ENCODE measurements at places on chromosomes 16 and 17.

- DNase-seq: no peak
Measured at GRCh38 chr17:41008811-41009210, at the start of gene KRTAP3-1. TSS of gene KRTAP3-1 (minus strand) at chr17:41009128. CDS start at chr17:41009074, 54 bp downstream.

GRCh38 chr17:63535640-63536039 is 12.5 kb downstream of the KCNH6 start:
- DNase-seq: no peak

GRCh38 chr17:57357830-57358430 is 101.6 kb downstream of the MSI2 start:
- DNase-seq: no peak

GRCh38 chr16:11402745-11403533 is 57.7 kb downstream of the RMI2 start:
- DNase-seq: no peak

GRCh38 chr17:27811961-27812360 is 11.6 kb upstream of the NOS2 start:
- DNase-seq: no peak

DNA sequence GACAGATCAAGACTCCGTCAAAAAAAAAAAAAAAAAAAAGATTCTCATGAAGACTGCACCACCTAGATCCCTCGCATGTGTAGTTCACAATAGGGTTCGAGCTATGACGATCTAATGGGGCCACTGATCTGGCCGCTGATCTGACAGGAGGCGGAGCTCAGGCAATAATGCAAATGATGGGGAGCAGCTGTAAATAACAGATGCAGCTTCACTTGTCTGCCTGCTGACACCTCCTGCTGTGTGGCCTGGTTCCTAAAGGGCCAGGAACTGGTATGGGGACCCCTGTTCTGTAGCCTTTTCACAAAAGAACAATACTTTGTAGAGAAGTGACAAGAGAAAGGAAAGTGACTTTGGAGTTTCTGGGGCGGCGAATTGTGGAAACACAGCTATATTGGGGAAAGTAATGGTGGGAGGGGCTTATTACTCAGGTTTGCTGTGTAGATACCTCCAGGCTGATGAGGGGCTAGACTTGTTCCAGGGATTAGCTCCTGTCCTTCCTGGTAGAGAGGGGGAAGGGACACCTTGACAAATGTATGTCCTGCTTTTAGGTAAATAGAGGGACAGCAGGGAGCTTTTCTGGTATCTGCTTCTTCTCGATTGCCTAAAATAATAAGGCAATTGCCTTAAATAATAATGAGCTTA is 57.1 kb downstream of the HAPSTR1 start:
- DNase-seq: no peak

GRCh38 chr17:27319541-27320221 is 25.8 kb downstream of the WSB1 start:
- no peak for DNase-seq

DNA sequence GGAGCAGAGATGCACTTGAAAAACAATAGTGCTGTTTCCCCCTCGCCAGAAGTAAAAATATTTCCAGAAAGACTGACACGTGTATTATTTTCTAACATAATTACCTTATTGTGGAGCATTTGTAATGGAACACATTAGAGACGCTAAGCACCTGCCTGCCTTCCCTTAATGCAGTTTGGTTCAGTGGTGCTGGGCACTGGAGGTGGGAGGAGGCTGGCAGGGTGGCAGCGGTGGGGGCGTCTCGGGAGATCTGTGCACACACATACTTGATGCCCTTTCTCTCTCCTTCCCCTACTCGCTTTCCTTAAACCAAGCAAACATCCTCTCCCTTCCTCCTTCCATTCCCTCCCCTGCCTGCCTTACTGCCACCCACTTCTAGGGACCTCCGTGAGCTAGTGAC is 156.6 kb upstream of the SDK2 start:
- DNase-seq: no peak

All from activated CD4-positive, alpha-beta T cell treated with anti-CD3 and anti-CD28 coated beads for 48 hours (primary cell).